ENCODE measurements at places on chromosomes 6 and 20.

DNA sequence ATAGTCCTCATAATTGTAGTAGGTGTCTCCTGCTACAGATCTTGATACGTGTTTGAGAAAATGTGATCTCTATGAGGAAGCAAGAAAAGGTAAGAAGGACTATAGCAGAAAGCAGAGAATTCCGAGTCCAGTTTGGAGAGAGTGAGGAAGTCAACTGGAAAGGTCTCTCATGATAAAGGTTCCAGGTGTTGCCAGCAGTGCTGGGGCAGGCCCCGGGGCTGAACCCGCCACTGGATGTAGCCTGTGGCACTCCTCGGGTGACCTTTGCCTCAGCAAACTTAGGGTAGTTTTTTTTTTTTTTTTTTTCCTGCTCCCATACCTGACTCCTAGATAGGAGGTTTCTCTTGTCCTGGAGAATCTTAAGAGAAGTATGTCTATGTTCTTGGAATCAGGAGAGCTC, 62.8 kb downstream of the FAM120B start:
- DNase-seq: no peak

- peak; percentile 92 for DNase-seq
Measured at GRCh38 chr6:2531426-2532215, 219.1 kb downstream of the MYLK4 start.

GRCh38 chr20:53032478-53032932, 60.3 kb downstream of the TSHZ2 start:
- DNase-seq: peak; percentile 95

DNA sequence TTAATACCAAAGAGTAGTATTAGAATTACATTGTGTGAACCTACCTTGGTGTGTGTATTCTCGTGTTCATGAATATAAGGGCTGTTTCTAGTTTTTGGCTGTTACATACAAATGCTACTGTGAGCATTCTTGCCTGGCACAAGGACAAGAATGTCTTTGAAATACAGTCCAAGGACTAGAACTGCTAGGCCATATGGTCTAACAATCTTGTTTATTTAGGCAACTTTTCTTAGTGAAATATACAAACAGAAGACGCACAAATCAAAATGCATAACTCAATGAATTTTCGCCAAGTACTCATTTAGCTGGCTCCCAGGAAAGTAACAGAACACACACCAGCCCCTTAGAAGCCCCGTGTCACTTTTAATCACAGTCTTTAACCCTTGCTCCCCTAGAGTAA, 28.5 kb downstream of the KDM1B start:
- peak; percentile 40 for DNase-seq

DNA sequence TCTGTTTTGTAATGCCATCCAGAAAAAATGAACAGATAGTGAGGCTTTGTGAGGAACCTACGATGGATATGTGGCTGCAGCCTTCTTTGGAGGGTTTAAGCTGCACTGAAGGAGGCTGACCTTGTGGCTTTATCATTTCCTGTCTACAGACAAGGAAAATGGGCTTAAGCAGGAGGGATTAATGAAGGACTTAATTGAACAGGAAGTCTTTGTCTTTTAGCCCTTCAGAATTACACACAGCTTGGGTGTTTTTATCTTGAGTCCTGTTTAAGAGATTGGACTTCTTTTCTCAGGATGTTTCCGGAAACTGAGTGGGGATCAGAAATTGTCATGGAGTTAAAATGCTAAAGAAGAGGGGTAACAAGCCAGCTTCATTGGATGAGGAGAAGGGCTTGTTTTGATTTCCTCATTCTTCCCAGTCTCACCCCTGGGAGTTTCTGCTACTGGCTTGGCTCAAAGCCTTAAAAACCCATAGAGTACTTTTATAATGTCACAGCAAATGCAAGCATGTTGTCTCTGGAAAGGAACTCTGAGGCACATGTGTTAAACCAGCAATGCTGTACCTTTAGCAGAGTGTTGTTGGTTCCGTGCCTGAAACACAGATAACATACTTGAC, 193.6 kb downstream of the JARID2 start:
- DNase-seq: peak; percentile 45

DNA sequence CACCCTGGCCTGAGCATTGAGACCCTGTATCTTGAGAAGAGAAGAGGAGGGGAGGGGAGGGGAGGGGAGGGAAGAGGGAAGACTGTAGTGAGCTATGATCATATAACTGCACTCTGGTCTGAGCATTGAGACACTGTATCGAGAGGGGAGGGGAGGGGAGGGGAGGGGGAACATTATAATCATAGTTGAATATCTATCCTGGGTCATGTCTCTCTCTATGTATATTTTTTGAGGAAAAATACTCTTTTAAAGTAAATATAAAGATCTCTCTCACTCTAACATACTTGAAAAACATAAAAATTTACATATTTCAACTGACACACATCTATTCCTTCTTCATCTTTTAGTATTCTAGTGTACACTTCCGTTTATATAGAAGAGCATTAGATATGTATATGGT, 431.0 kb downstream of the CDKAL1 start:
- DNase-seq: no peak

DNA sequence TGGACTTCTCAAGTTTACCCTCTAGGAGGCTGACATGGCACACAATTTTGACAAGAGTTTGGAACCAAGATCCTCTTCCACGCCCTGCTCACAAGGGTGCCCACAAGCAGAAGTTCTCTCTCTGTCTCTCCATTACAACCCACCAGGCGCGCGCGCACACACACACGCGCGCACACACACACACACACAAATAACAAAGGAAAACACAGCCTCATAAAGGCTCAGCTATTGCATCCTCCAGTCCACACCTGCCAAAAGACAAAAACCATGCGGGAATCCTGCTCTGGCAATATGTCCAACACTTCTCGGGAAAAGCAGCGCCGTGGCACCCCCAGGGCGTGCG, 870 bp downstream of the PAK5 start:
- DNase-seq: no peak

DNA sequence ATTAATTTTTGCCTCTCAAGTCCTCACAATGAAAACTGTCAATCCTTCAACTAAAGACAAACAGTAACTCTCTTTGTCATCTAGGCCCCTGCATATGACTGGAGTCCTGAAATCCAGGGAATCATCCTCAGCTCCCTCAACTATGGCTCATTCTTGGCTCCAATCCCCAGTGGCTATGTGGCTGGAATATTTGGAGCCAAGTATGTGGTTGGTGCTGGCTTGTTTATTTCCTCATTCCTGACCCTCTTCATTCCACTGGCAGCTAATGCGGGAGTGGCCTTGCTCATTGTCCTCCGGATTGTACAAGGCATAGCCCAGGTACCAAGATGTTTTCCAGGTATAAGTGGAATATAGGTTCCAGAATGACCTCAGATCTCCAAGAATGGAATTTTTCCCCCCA, 15.4 kb downstream of the SLC17A4 start:
- DNase-seq: no peak

- no peak for DNase-seq
Measured at GRCh38 chr6:17420368-17420767, 27.0 kb downstream of the CAP2 start.

GRCh38 chr20:18609741-18610140, 21.9 kb downstream of the DTD1 start:
- DNase-seq: peak; percentile 35

- no peak for DNase-seq
Measured at GRCh38 chr6:27273783-27274182, 26.3 kb downstream of the PRSS16 start.

DNA sequence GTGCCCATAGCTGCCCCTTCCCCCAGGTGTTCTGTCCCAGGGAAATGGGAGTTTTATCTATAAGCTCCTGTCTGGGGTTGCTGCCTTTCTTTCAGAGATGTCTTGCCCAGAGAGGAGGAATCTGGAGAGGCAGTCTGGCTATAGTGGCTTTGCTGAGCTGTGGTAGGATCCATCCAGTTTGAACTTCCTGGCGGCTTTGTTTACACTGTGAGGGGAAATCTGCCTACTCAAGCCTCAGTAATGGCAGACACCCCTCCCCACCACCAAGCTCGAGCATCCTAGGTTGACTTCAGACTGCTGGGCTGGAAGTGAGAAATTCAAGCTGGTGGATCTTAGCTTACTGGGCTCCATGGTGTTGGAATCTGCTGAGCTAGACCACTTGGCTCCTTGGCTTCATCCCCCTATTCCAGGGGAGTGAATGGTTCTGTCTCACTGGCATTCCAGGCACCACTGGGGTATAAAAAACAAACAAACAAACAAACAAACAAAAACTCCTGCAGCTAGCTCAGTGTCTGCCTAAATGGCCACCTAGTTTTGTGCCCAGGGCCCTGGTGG, 24.0 kb downstream of the TNFAIP3 start:
- no peak for DNase-seq

GRCh38 chr6:17899491-17899890, 87.9 kb downstream of the KIF13A start:
- no peak for DNase-seq

DNA sequence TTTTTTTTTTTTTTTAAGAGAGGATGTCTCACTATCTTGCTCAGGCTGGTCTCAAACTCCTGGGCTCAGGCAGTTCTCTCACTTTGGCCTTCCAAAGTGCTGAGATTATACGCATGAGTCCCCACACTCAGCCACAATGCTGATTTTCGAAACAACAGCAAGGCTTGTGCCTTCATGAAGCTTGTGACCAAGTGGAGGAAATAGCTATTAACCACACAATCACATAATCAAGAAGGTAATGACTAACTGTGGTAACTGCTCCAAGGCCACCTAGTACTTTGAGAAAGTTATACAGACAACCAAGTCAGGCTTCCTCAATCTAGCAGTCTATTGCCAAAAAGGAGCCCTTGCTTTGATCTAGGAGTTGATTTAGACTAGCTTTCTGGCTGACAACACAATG, 46.3 kb downstream of the SOD2 start:
- peak; percentile 29 for DNase-seq

DNA sequence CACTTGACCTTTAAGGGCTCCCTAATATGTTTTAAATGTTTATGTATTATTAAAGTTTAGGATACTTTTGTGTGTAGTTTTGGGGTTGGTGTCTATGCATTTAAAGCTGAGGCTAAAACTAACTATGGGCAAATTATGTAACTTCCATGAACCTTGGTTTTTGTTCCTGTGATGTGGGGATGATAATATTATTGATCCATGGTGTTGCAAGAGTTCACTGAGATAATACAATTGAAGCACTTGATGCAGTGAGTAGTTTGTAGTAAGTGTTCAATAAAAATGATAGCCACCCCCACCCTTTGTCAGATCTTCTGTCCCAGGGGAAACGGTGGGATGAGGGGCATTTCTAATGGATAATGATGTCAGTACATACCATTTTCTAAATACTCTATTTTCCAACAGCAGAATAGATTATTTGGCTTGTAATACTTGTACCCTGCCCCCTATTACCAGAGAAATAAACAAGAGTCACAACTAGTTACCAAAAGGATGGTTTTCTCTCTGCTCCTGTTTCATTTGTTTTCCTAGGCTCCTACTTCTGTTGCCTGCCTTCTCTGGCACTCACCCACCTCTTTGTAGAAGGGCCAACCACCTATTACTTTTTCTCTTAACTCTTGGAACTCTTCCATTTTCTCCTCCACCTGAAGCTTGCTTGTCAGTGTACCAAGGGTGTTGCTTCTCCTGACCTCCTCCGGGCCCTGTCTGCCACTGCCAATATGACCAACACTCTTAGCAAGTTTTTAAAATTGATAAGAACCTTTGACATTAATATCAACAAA, 97.9 kb downstream of the RCAN2 start:
- DNase-seq: no peak

- no peak for DNase-seq
Measured at GRCh38 chr20:2465100-2465499, 5.5 kb downstream of the SNRPB start.

DNA sequence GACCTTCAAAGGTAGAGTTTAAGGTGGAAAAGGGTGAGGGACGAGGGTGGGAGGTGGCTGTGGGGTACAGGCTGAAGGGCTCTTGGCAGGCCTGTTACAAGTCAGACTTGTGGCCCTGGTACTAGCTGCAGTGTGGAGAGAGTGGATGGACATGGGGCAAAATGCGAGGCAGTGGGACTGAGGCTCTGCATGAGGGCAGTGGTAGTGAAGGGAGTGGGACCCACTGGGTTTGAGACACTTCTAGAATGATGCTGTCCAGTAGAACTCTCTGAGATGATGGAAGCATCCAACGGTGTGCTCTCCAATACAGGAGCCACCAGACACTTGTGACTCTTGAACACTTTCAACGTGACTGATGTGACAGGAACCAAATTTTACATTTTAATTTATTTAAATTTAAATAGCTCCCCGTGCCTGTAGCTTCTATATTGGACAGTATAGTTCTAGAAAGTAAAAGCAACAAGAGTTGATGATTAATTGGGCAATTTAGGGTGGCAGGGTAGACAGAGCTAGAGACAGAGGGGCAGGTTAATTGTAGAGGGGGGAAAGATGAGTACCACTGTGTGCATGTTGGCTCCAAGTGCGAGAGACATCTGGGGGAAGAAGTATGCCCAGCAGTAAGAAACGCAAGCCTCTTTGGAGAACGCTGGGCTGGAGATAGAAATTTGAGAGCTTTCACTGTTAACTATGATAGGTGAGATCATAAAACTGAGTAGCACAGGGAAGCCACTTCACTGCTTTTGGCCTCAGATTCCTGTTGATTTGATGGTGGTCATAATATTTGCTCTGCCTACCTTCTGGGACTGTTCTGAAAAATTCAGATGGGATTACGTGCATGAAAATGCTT, 77.5 kb downstream of the TXNDC5 start:
- DNase-seq: no peak

DNA sequence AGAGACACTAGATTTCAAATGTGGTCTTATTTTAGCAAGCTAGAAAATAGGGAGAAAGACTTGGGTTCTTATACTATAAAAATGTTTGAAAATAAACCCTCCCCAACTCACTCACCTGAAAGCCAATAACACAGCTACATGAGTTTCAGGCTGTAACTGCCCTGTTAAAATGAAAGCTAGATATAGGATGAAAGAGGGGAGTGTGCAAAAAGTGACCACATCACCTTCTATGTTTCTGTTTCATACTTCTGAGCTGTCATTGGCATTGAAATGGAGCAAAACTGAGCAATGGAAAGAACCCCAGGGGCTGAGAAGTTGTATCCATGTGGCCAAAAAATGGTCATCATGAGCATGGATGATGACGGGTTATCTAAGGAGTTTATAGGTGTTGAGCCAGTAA, 148.1 kb upstream of the TENT5A start:
- no peak for DNase-seq

DNA sequence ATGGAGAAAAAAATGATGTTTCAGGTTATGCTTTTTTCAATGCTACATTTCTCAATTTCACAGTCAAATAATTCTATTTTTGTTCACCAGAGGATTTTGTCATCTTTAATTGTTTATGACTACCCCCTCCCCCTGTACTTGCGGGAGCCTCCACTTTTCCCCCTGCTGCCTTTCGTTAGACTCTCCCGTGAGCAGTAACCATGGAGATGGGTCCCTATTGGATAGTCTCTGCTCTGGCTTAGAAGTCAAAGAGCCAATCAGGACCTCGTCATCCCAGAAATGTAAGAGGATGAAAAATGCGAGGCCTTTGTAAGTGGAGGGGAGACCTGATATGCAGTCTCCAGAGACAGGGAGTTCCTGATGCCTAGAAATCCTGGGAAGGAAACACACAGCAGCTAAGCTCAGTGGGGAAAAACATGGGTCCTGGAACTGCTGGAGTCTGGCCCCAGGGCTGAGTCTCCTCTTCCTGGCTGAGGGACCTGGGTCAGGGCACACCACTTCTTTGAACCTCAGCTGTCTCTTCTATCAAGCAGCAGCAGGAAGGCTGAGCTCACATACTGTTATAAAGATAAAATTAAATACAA, 298.7 kb downstream of the TSHZ2 start:
- DNase-seq: no peak

- DNase-seq: no peak
Measured at GRCh38 chr20:17896771-17897369, 71.7 kb downstream of the SNX5 start.
